Transverse colon (tissue), 4 donors: ENCODE measurements at places on chromosomes 7 and 10. TPM values are rescaled to one million over a fixed set of nuclear protein-coding genes. Genes with fewer than 3 reads are reported as not detected.
A peak's percentile ranks its signal among the peaks of the same experiment; 100 is the strongest.

DNA sequence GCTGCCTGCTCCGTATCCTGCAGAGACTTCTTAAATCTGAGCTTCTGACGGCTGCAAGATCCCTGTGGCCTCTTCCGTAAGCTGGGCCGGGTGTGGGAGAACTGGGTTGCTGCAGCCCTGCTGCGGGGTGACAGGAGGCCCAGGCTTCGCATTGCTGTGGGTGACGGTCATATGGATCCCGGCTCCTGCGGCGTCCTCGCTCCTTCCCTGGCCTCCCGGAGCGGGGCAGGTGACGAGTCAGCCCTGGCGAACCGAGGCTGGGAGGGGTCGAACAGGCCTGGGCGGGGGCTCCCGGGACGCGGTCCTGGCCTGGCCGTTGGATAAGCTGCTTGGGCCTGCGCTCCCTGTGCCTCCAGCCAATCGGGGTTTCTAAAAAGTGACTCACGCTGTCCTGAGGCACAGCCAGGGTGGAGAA, 7.8 kb upstream of the UBE2D1 start:
- H3K4me1 ChIP-seq = no peaks in the 10 kb centered on the region
- no peak overlapping the region for H3K4me3 ChIP-seq
- no peaks in the 10 kb centered on the region for H3K36me3 ChIP-seq

- no peaks in the 10 kb centered on the region for H3K36me3 ChIP-seq
- DNase-seq = no peak
- H3K4me3 ChIP-seq = no peak overlapping the region
- H3K27me3 ChIP-seq = peaks cover 20% of the 10 kb centered on the region
- no peaks in the 10 kb centered on the region for H3K4me1 ChIP-seq
Measured at GRCh38 chr7:134627775-134628153, 18.9 kb upstream of the BPGM start.

DNA sequence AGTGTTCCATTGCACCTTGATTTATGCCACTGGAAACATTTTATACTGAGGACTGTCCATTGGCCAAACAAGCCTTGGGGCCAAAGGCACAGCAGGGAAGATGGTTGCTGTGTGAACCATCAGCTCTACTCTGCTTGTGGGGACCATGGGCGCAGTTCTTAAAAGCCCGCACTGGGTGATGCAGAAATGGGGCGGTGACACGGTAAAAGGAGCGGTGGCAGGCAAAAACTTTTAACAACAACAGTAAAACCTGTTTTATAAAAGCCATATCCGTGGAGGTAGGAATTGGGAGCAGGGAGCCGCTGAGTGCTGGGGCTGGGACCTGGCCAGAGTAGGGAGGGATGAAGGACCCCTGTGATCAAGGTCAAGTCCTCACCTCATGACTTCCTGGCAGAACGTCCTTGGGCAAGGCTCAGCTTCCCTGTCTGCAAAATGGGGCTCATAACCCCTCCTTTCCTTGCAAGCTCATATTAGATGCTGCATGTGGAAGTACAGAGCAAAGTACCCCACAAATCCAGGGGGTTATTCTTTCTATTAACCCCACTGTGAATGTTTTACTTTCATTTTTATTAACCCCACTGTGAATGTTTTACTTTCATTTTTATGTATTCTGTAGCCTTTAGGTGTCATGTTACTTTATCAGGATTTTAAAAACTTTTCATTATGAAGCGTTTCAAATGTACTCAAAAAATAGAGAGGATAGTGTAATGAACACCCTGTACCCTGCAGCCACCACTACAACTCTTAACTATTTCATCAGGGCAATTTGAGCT, 78.3 kb downstream of the GRK5 start:
- no peak for DNase-seq
- H3K36me3 ChIP-seq = no peaks in the 10 kb centered on the region
- H3K27me3 ChIP-seq = no peaks in the 10 kb centered on the region

DNA sequence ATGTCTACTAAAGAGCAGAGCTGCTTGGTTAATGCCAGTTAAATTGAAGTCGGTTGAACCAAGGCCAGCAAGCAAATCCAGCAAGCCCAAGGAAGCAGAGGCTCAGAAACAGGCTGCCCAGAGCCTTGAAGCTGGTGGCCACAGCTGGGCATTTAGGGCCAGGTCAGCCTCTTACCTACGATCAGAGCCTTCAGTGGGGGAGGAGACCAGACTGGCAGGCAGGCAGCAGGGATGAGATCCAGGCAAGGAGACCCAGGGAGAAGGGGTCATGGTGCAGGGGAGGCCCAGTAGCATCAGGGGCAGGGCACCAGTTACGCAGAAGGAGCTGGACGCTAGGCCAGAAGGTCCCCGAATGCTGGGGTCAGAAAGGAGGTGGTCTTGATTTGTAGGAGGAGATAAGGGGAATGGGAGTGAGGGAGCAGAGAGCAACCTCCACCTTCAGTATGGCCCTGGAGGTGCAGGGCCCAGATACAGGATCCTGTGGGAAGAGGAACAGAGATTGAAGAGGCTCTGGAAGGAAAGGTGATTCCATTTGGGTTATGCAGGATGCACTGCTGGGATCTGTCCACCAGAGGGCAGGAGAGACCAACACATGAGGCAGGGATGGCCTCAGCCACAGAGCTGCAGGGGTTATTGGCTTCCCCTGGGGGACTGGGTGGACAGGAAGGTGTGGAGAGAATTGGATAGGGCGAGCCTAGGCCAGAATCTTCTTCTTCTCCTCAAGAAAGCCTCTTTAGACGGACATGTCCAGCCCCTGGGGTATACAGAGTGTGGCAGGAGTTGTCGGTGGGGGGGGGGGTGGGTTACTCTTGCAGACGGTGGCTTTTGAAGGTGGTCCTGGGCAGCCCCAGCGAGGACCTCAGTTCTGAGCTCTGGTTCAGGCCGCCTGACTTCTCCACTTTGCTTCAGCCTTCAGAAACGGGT, 132.6 kb upstream of the PODXL start:
- H3K27me3 ChIP-seq = peaks cover 41% of the 10 kb centered on the region
- H3K27ac ChIP-seq = no peak overlapping the region
- no peak overlapping the region for H3K4me3 ChIP-seq

DNA sequence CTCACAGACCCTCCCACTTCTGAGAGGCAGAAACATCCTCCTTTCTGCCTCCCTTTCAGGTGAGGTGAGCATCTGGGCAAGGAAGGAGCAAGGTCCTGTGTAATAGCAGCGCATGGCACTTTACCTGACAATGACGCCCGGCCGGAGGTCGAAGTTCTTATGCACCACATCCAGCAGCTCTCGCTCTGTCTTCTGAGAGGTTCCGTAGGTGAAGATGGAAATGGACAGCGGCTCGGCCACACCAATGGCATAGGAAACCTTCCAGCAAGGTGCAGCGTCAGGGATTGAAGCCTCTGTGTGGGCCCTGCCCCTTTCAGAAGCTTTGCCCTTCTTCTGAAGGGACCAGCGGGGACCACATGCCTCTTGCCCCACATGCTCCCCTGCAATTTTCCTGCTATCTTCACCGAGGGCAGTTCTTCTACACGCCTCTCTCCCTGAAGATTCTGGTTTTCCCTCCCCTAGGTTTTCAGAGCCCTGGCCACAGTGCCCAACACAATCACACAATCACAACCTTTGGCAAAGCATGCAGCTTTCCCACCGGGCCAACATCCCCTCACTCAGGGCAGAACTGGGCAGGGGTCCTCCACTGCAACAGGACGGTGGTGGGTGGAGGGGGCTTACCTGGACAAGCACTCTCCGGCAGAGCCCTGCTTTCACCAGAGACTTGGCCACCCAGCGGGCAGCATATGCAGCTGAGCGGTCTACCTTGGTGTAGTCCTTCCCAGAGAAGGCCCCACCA, 14.9 kb downstream of the MAT1A start:
- H3K4me3 ChIP-seq = no peak overlapping the region
- H3K36me3 ChIP-seq = no peaks in the 10 kb centered on the region
- no peaks in the 10 kb centered on the region for H3K4me1 ChIP-seq
- H3K27ac ChIP-seq = no peak overlapping the region
- no peaks in the 10 kb centered on the region for H3K27me3 ChIP-seq

GRCh38 chr10:62501547-62501946, 127.4 kb downstream of the ZNF365 start:
- H3K27me3 ChIP-seq = no peaks in the 10 kb centered on the region
- H3K36me3 ChIP-seq = no peaks in the 10 kb centered on the region

GRCh38 chr10:71396084-71396710, 523 bp upstream of the CDH23 start:
- no peaks in the 10 kb centered on the region for H3K36me3 ChIP-seq
- peak overlapping the region; percentile 50 for H3K4me3 ChIP-seq
- H3K4me1 ChIP-seq = peaks cover 19% of the 10 kb centered on the region
- DNase-seq = peak; percentile 42
- H3K27ac ChIP-seq = peak overlapping the region; percentile 21

DNA sequence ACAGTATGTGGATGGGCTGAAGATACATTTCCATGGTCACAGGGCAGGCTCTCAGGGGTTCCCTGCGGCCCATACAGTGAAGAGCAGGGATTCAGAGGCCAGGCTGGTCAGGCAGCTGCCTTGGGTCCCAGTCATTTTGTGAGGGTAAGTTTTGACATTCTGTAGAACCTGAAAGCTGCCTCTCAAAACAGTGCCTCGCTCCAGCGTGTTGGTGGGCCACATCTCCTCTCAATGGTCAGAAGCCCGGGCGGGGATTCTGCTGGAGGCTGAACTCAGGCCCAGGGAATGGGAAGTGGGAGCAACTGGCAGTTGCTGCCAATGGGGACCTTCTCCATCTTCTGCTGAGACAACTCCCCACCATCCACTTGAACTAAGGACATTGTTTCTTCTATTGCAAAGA, 190.0 kb downstream of the PTPN20 start:
- no peak overlapping the region for H3K4me3 ChIP-seq
- H3K27ac ChIP-seq = no peak overlapping the region
- no peaks in the 10 kb centered on the region for H3K4me1 ChIP-seq
- DNase-seq = no peak
- no peaks in the 10 kb centered on the region for H3K27me3 ChIP-seq
- no peaks in the 10 kb centered on the region for H3K36me3 ChIP-seq

GRCh38 chr10:44742248-44742647, 168.9 kb upstream of the TMEM72 start:
- no peak overlapping the region for H3K4me3 ChIP-seq
- H3K27ac ChIP-seq = no peak overlapping the region
- H3K27me3 ChIP-seq = no peaks in the 10 kb centered on the region
- H3K4me1 ChIP-seq = no peaks in the 10 kb centered on the region

DNA sequence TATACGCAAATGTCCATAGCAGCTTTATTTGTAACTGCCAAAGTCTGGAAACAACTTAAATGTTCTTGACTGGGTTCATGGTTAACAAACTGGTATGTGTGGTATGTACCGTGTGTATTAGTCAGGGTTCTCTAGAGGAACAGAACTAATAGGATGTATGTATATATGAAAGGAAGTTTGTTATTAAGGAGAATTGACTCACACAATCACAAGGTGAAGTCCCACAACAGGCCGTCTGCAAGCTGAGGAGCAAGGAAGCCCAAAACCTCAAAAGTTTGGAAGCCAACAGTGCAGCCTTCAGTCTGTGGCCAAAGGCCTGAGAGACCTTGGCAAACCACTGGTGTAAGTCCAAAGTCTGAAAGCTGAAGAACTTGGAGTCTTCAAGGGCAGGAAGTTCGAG, 66.8 kb downstream of the TMEM168 start:
- H3K27ac ChIP-seq = no peak overlapping the region
- no peaks in the 10 kb centered on the region for H3K27me3 ChIP-seq
- H3K4me3 ChIP-seq = no peak overlapping the region
- no peaks in the 10 kb centered on the region for H3K4me1 ChIP-seq

GRCh38 chr10:11237571-11237970, 219.9 kb downstream of the CELF2 start:
- H3K4me1 ChIP-seq = no peaks in the 10 kb centered on the region
- no peak for DNase-seq
- H3K4me3 ChIP-seq = no peak overlapping the region
- H3K36me3 ChIP-seq = no peaks in the 10 kb centered on the region

- H3K4me3 ChIP-seq = no peak overlapping the region
- no peaks in the 10 kb centered on the region for H3K27me3 ChIP-seq
- H3K27ac ChIP-seq = no peak overlapping the region
- no peaks in the 10 kb centered on the region for H3K4me1 ChIP-seq
- no peaks in the 10 kb centered on the region for H3K36me3 ChIP-seq
- DNase-seq = no peak
Measured at GRCh38 chr7:29352041-29352440, 157.5 kb downstream of the CHN2 start.

DNA sequence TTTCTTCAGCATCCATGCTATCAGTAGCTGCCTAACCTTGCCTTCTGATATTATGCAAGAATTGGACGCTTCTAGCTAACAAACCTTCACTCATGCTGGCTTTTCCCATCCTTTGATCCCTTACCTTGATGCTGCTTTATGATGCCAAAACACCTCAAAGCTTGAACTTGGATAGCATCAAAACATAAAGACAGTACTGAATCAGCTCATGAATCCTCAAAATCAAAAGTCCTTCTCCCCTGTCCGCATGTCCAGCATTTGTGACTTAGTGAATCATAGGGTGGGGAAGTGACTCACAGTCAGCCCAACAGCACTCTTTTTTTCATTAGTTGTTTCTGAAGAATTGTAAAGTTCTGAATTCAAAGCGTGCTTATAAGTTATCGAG, 89.5 kb upstream of the PIK3CG start:
- no peak for DNase-seq
- H3K4me3 ChIP-seq = no peak overlapping the region
- no peak overlapping the region for H3K27ac ChIP-seq

DNA sequence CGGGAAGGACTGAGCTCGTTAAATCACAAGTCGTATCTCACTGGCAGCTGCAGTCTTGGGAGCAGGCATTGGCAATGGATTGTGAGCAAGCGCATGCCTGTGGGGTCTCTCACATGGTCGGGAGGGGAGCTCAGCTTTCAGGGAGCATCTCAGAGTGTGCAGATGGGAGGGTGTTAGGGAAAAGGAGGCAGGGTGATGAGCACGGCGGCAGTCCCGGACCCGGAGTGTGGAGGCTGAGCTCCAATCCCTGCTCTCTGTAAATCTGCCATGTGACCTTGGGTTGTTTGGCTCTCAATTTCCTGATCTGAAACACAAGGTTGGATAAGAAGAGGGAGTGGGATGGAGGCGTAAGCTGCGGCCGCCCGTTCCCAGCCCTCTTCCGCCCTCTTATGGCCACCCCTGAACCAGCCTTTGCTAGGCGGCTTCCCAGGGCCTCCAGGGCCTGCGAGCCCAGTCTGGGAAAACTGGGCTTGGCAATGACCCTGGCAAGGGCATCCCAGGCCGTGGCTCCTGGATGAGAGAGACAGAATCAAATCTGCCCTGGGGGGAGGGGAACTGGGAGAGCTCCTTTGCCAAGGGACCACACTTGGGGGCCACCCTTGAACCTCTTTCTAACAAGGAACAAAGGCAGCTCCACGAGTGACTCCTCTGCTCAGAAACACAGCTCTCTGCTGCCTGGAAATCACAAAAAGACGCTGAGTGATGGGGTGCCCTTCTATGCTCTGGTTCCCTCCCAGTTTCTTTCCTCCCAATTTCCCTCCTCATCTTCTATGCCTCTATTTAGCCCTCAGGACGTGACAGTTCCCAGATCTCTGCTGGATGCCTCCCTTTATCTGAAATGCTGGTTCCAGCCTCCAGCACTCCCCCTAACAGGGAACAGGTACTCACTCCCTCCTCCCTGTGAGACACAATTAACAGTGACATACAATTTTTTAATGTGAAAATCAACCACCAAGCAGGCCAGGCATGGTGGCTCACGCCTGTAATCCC, 41.7 kb upstream of the LOXL4 start:
- no peak overlapping the region for H3K27ac ChIP-seq
- no peaks in the 10 kb centered on the region for H3K4me1 ChIP-seq
- no peak overlapping the region for H3K4me3 ChIP-seq
- no peaks in the 10 kb centered on the region for H3K36me3 ChIP-seq

The GPC2 gene
- not detected for total RNA-seq

The MPLKIP gene
- total RNA-seq = 42.4 TPM

The FXYD4 gene
- total RNA-seq = not detected

The TMEM130 gene
- total RNA-seq = 0.14 TPM

The LAMB1 gene
- total RNA-seq = 110 TPM

The TOMM7 gene
- 1,156 TPM for total RNA-seq

The SPAG6 gene
- total RNA-seq = not detected

The MINDY3 gene
- 34.3 TPM for total RNA-seq

The INHBA gene
- 1.00 TPM for total RNA-seq

The FIS1 gene
- total RNA-seq = 261 TPM
